MG63 (cell line): ENCODE measurements at places on chromosomes 1 and 21. TPM values are rescaled to one million over a fixed set of nuclear protein-coding genes. Genes with fewer than 3 reads are reported as not detected.

The MROH9 gene
- not detected in 2 replicates for total RNA-seq

The CRYBG2 gene
- not detected in 2 replicates for total RNA-seq

The OR2T35 gene
- total RNA-seq, result not detected in 2 replicates

The MRPS6 gene
- 32.1 and 46.4 TPM in 2 replicates for total RNA-seq

DNA sequence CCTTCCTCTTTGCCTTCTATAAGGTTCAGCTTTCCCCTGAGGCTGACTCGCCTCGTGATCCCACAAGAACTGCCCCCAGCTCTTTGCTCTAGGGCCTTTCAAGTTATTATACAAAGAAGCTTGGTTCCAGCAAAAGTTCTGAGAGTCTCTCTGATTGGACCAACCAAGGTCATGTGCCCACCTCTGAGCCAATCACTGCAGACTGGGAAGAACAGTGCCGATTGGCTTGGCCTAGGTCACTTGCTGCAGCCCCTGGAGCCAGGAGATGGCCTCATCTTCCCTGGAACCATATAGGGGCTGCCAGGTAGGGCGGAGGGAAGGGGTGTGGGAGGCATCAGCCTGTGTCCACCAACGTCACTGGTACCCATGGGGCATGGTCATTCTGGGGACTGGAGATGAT is 22.8 kb downstream of the TAS1R2 start:
- DNase-seq, result peak; percentile 16

- DNase-seq, result no peak
Observed at GRCh38 chr1:101841824-101842223, 154.9 kb downstream of the OLFM3 start.

DNA sequence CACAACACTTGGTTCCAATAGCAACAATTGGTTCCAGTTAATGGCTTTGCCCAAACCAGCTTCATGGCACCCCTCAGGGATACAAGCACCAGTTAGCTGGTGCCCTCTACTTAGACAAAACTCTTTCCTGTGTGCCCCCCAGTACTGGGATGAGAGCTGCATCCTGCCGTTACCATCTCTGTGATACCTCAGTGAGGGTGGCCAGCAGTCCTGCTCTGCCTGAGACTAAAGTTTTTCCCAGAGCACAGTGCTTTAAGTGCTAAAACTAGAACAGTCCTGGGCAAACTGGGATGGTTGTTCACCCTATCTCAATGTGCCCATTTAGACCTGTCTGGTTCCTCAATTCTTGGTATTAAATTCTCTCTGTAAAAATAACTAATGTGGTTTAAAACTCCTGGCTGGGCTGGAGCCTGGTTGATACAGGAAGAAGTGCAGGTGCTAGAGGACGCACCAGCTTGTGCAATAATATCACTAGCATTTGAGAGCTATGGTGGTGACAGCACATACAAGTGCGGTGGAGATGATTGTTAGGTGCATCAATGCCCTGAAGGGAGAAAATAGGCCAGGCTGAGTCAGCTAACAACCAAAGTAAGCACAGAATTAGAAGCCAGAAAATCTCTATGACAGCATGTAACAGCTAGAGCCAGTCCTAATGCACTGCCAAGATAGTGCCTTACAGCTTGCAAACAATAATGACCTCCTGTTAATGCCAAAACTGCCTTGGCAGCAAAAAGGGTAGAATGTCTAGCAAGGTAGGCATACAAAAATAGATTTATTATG is 179.8 kb upstream of the GALNT2 start:
- DNase-seq, result peak; percentile 77
